ENCODE measurements at places on chromosomes 16 and 17.

- no peak for DNase-seq
Observed at GRCh38 chr17:50813583-50813982, 21.8 kb upstream of the WFIKKN2 start.

GRCh38 chr16:4737545-4737944 lies 3.2 kb downstream of the DNAAF8 start:
- no peak for DNase-seq

GRCh38 chr17:17736205-17737183 lies 55.2 kb downstream of the RAI1 start:
- DNase-seq, result no peak

DNA sequence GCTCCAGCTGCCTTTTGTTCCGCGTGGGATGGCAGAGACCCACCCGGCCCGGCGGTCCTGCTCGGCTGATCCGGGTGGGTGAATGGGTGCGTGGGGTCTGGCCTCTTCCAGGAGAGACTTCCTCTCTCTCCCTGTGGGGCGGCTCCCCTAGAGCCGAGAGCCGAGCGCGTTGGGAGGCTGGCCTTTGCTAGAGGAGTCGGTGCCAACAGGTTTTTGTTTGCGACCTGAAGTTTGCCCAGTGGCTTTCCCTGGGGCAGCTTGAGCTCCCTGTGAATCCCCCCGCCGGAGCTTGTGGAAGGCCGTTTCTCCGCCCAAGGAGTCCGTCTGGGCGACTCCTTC lies 970 bp downstream of the EPN2 start:
- no peak for DNase-seq

GRCh38 chr16:48212033-48212432 lies 32.1 kb upstream of the LONP2 start:
- no peak for DNase-seq

DNA sequence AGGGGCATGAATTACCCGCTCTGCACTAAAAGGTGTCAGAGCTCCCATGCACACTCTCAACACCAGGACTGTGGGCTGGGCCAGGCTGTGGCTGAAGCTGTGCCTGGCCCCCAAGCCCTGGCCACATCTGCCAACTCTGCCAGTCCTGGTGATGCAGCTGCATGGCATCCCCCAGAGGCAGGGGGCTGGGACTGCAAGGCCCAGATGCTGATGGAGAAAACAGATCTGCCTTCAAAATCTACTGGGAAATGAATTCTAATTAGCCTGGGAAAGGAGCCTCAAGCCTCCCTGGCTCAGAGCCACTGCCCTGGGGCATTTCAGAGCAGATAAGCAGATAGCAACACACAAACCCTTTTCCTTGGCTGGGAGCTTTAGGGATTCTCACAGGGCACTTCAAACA lies 3.4 kb downstream of the CHST6 start:
- DNase-seq, result peak; percentile 78

- no peak for DNase-seq
Observed at GRCh38 chr17:2084766-2085647, 30.1 kb downstream of the HIC1 start.

DNA sequence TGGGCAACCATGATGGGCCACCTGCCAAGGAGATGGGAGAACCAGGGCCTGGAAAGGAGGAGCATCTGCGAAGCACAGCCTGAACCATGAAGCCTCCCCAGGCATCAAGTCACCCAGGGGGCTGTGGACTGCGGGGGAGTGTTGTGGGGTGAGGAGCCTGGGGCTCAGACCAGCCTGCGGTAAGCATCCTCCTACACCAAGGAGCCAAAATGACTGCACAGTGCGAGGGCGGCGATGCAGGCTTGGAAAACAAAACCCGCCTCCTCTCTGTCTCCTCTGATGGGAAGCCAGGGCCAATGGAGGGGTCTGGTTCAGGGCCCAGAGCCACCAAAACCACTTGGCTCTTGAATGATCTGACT lies 18.1 kb upstream of the MAF start:
- DNase-seq, result no peak

DNA sequence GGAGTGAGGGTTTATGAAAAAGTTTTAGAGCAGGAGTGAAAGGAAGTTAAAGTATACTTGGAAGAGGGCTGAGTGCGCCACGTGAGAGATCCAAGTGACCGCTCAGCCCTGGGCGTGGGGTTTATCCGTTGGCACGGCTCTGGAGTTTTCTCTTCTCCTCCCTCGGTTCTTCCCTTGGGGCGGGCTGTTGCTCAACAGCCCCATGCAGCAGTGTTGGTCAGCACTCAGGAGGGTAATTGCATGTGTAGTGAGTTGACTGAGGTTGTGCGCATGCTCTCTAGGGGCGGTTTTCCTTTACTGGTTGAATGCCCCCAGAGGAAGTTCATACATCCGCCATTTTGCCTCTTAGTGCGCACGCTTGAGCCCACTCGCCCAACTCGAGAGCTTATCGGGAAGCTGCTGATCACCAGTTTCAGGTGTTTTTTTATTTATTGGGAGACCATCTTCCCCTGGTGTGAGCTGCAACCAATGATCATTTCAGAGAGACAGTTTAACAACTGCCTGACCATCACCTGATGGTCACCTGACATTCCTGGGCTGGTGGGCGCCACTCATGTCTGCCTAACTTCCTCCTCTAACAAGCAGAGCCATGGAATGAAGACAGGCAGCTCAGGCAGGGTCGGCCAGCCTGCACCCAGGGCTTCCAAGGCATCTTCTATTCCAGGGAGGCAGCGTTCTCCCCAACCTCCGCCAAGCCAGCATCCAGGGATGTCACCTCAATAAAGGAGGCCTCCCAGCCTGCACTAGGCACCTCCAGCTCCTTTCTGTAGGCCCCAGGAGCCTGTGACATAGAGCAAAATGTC lies 41.3 kb upstream of the DNAH17 start:
- no peak for DNase-seq

DNA sequence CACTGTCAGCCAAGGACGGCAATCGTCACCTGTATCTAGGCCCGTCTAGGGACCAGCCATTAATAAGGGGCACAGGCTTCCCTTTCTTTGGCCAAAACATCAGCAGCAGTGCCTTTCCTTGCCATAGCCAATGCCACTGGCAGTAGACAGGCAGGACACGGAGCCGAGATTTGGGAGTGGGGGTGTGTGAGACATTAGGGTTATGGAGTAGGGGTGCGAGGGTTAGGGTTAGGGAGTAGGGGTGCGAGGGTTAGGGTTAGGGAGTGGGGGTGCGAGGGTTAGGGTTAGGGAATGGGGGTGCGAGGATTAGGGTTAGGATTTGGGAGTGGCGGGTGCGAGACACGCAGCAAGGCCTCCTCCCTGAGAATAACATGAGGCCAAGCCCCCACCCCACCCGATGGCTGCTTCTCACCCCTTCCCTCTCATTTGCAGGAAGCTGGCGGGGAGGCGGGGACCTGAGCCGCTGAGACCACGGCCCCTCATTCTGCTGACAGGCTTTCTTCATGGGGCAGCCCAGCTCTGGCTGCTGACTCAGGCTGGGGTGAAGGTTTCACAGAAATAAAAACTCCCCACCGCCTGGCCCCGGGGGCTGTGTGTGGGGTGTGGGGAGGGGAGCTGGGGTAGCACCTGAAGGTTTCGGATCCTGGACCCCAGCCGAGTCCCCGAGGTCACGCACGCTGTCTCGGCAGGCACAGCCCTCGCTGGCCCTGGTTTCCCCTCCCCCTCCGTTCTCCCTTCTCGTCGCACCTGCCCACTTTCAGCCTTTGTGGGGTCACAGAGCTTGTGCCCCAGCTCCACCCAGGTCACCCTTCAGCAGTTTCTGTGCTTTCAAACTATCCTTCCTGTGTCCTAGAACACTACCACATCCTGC lies 93.8 kb downstream of the PGS1 start:
- no peak for DNase-seq

- no peak for DNase-seq
Observed at GRCh38 chr16:5918567-5919130, 821.1 kb upstream of the EEF2KMT start.

- DNase-seq, result no peak
Observed at GRCh38 chr17:82112181-82112913, 14.3 kb upstream of the FASN start.

GRCh38 chr17:8105957-8106398 lies 12.3 kb downstream of the ALOXE3 start:
- no peak for DNase-seq

DNA sequence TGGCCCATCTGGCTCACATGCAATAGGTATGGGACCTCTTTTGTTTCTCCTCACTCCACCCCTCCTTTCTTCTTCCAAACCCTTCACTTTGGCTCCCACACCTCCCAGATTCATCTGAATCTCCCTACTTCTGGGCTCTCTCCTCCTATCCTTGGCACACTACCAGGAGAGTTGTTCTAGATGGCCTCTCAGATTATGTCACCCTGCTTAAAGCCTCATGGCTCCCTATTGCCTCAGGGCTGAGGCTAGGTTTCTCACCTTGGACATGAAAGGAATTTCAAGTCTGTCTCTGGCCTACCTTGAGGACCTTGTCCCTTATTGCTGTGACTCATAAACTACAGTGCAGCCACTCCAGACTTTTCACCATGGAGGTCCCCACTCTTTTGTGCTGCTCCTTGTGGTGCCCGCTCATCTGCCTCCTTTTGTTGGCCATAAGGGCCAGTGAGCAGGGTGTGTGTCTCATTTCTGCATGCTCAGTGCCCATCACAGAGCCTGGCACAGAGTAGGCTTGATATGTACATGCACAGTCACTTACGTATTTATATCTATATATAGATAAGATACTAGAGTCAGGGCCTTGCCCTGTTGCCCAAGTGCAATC lies 1.0 kb upstream of the MFAP4 start:
- no peak for DNase-seq

DNA sequence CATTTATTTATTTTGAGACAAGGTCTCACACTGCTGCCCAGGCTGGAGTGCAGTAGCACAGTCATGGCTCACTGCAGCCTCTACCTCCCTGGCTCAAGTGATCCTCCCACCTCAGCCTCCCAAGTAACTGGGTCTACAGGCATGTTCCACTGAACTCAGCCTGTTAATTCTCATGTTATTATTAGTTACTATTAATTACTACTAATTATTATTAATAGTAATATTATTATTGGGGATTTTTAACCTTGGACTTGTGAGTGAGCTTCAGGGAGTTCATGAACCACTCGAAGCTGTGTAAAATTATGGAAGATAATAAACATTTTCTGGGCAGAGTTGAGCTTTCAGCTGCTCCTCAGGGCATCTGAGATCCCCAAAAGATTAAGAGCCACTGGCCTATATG lies 4.6 kb upstream of the STAC2 start:
- no peak for DNase-seq

DNA sequence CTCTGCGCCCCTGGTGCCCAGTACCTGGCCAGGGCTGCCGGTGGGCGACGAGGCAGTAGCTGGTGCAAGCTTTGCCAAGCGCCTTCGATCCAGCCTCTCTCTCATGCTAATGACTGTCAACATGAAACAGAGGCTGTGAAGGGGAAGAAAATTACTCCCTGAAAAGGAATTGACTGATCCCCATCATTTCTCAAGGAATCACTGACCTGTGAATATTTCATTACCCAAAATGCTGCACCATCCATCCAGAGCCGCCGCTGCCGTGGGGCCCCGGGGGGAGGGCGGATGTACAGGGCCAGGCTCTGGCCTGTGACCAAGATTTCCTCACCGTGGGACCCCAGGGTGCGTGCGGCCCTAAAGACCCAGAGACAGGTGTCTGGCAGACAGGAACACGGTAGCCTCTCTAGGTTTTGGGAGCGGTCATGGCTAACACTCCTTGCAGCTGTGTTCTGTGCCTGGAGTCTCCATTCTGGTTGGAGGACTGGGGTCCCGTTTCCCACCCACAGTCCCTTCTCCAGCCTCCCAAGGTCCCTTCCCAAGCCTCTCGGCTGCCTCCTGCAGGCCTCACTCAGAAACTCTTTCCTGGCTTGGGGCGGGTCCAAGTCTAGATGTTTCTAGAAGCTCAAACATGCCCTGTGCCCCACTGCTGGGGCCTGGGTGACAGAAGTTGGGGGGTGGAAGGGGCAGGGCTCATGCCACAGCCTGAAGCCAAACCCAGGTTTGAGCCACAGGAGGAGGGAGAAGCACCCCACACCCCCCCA lies 73.3 kb downstream of the ENGASE start:
- no peak for DNase-seq

DNA sequence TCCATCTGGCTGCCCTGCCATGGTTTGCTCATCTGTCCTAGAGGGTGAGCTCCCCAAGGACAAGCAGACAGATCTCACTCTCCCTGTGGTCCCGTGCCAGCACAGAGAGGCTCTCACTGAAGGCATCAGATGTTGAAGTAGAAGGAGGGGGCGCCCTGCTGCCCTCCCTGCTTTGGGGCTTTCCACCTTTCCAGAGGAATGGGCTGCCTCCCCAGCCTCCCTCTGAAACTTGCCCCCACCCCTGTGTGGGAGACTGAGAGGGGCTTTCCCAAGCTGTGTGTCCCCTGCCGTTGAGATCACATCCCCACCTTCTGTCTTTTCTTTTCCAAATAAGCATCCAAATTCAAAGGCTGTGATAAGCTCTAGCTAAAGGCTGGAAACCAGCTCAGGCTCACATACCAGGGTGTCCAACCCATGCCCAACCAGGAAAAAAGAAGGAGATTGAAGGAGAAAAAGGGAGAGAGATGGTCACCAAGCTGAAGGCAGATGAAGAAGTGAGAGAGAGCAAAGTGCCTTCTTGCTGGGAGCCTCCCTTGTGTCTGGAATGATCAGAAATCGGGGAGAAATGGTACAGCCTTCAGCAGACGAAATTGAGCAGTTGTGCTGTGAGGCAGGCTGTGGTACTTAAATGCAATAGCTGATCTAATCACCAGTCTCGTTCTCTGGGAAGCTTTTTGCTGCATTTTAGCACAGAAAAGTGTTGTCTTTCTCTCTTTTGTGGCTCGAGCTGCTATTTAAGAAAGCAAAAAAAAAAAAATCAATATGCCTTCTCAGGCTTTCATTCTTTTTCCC lies 145.9 kb upstream of the LHX1 start:
- no peak for DNase-seq

DNA sequence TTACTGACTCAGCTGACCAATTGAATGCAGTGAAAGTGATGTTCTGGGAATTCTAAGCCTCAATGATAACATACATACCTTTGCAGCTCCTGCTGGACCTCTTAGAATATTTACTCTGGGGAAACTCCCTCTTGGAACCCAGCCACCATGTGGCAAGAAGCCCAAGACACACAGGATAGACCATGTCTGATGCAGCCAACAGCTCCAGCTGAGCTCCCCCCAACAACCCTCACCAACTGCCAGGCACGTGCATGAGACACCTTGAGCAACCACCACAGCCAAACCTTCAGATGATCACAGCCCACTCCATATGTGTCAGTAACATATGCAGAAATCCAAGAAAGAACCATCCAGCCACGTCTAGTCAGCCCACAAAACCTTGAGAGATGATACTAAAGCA lies 53.0 kb downstream of the XYLT1 start:
- no peak for DNase-seq

All from hypothalamus (tissue), 51 donors.